ENCODE measurements at places on chromosomes 2 and 18.

DNA sequence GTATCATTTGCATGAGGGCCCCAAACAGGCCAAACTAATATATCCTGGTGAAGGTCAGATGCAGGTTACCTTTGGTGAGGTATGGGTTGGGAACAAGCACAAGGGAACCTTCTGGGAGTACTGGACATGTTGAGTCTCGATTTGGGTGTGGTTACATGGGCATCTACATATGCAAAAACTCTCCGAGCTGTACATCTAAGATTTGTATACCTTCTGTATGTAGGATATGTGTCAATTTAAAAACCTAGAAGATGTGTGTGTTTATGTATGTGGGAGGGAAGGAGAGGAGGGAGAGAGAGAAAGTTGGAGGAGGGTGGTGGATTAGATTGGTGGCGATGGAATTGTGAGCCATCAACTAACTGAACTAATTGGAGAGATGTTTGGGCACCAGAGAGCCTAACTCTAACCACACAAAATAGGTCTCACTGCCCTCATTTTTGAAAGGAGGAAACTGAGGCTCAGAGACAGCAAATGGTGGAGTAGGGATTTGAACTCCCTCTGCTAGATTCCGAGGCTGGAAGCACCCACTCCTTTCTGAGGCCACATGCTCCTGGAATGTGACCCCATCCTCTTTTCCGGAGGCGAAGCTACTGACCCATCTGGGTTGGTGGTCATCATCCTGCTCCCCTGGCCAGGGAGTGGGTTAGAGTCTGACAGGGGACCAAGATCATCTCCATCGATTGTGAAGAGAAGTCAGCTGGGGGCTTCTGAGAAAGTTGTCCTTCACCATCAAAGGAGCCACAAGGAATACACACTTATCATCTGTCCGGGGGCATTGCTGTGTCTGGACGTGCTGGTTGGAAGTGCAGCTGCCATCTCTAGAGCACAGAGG, 107.3 kb upstream of the MYCN start:
- DNase-seq = no peak

- DNase-seq = no peak
These were observed 175.4 kb upstream of the NETO1 start for GRCh38 chr18:73043211-73043610.

- DNase-seq = no peak
These were observed 318.9 kb upstream of the ACVR2A start for GRCh38 chr2:147525819-147526489.

DNA sequence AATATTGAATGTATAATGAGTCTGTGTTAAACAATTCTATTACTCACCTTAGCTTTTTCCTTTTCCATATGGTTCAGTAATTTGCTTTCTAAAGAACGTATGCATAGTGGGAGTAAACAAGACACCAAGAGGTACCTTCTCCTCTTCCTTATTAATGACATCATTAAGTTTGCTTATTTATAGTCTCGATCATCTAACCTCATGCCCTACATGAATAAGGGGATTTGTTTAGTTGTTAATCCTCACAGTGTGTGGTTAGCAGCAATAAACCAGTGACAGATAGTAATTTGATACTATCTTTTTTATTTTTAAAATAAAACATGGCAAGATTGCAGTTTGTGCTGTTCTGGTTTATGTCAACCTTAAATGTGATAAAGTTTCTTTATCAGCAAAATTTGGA, 69.7 kb downstream of the COBLL1 start:
- DNase-seq = no peak

GRCh38 chr2:189350540-189351209, 90.6 kb upstream of the WDR75 start:
- no peak for DNase-seq

- no peak for DNase-seq
These were observed 81.7 kb downstream of the ARHGEF4 start for GRCh38 chr2:130918393-130918792.
